ENCODE measurements at places on chromosomes 1 and 21.

DNA sequence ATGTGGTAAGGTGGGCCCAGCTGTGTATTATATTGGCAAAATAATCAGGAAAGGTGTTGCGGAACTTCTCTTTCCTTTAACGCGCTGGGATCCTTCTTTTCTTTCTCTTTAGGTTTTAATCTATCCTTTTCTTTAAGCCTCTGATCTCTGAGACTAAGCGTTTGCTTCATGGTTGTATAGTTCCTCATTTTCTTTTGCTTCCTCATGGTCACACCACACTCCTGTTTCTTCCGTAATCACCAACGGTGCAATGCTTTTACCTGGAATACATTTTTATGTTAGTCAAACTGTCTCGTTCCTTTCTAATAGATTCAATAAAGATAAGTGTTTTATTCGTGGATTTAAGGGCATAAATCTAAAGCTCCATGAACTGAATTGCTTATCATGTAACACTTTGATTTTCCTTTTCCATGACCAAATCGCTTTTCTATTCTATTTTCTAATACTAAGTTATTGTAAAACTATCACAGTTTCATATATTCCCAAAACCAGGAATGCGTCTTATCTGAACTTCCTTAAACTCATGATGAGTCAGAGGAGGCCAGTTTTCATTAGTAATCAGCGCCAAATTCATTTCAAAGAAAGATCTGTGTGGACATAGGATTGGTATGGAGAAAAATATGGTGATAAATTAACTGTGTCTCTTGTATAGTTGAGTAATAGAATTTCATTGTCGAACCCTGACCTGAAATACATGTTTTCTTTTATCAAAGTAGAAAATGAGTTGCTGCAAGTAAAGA is 12.2 kb downstream of the SDCCAG8 start:
- ATAC-seq: no peak

DNA sequence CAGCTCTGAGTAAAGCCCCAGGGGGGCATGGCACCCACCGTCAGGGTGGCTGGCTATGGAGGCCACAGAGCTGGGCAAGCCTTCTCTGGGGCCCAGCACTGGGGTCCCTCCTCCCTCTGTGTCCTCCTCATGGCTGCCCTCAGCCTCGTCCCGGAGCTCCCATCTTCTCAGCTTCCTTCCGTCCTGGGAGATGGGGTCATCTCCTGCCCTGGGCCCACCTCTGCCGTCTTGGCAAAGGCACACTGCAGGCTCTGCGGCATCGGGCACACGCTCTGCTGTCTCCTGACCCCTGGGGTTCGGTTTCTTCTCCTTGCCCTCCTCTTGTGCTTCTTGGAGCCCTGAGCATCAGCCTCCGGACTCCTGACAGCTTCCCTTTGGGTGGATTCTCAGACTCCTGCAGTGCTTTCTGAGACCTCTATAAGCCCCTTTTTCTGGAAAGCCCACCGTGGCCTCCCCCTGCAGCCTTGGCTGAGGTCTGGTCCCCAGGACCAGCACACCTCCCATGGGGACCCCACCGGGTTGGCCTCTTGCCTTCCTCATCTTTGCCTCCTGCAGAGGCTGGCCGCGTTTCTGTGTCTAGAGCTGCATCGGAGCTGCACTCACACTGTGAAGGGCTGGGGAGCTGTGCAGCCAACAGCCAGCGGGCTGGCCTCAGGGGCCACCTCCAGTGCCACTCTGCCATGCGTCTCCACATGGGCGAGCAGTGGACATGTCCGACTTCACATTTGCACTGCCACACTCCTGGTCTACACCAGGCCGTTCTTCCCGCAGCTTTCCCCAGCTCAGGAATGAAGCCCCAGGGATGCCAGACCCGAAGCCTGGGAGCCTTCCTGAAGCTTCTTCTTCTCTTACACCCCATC is 11.6 kb downstream of the UMODL1 start:
- no peak for ATAC-seq

DNA sequence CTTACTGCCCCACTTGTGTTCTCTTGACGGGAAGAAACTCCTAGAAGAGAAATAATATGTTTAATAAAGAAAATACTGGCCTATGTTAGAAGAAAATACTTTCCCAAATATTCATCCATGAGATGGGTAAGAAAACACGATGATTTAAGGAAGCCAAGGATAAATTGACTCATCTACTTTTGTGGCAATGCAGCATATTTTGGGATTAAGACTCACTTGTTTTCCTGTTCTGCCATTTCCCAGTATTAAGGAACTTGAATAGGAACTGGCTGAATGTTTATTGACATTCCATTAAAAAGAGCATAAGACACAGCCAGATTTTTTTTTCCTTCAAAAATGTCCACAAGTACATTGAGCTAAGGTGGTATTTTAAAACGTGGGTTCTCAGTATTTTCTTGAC is 10.9 kb upstream of the ADAMTS5 start:
- ATAC-seq: no peak

DNA sequence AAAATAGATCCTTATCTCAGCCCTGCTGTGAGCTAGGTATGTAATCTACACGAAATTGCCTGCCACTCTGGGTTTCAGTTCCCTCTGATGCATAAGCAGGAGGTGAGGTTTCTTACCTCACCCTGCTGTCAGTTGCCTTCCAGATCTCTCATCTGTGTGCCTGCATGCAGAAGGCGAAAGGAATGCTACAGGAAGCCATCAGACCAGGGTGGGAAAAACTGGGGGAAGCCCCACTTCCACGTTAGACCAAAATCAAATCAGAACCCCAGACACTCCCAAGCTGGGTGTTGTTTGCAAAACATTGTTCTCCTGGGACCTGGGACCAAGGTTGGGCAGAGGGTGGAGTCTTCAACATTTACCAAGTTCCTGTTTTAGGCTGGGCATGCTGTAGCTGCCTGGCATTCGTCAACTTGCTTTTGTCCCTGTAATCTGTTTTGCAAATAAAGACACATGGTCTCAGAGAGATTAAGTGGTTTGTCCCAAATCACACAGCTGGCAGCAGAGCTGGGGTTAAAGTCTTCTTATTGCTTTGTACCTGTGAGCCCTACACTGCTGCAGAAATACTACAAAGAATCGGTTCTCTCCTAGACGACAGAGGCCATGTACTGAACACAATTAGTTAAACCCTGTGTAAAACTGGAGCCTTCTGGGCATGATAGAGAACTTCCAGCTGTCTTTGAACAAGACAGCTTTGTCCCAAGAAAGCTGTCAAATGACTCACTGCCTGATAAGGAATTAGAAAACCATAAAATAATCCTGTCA is 389.7 kb upstream of the RUNX1 start:
- ATAC-seq: peak; percentile 71

- no peak for ATAC-seq
These were observed 242.4 kb upstream of the LYPLAL1 start for GRCh38 chr1:218931324-218931723.

- ATAC-seq: no peak
These were observed 21.4 kb downstream of the LRRC42 start for GRCh38 chr1:53967409-53968124.

- no peak for ATAC-seq
These were observed 267.2 kb upstream of the PLXNA2 start for GRCh38 chr1:208511242-208511860.

GRCh38 chr1:154589780-154590179 is 18.2 kb downstream of the ADAR start:
- ATAC-seq: no peak

GRCh38 chr21:14758849-14759248 is 212.7 kb upstream of the SAMSN1 start:
- ATAC-seq: no peak

- ATAC-seq: no peak
These were observed 315.0 kb upstream of the LRRC7 start for GRCh38 chr1:69252696-69253095.

- no peak for ATAC-seq
These were observed 51.7 kb downstream of the SH3GLB1 start for GRCh38 chr1:86756062-86756406.

DNA sequence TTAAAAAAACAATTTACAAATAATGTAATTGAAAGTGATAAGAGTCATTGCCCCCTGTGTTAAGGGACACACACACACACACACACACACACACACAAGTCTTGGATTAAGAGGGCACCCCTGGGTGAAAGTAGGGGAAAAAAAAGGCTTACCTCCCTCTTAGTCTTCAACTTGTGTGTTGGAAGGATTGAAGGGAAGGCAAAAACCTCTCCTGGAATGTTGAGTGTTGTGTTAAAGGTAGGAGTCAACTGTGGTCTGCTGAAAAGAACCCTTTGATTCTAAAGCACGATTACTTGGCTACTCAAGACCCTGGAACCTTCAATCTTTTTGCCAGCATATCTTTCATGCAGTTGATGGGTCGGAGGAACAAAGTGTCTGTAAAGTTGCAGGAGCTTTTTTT is 6.4 kb downstream of the PBX1 start:
- no peak for ATAC-seq

DNA sequence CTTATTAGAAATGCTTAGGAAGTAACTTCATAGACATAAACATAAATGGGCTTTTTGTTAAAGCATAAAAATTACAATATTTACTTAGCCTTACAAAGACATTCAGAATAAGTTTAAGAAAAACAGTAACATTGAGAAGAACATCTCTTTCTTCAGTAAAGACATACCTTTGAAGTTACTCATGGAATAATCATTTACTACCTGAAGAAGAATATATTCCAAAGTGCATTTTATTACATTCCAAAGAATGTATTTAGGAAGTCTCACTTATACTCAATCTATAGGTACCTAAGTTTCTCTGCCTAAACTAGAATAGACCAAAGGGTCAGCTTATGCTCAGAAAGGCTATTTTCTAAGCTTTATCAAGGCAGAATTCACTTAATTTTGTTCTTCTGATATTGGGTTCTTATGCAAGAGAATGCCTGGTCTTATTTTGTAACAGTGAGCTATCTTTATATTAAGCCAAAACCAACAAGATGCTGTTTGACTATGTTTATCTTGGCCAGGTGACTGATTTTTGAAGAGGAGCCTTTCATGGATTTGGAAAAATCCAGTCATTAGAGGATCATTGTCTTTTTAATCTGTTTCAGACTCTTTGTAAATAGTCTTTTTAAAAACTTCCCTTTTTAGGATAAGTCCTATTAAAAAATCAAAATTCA is 110.1 kb downstream of the OLFML2B start:
- ATAC-seq: no peak

DNA sequence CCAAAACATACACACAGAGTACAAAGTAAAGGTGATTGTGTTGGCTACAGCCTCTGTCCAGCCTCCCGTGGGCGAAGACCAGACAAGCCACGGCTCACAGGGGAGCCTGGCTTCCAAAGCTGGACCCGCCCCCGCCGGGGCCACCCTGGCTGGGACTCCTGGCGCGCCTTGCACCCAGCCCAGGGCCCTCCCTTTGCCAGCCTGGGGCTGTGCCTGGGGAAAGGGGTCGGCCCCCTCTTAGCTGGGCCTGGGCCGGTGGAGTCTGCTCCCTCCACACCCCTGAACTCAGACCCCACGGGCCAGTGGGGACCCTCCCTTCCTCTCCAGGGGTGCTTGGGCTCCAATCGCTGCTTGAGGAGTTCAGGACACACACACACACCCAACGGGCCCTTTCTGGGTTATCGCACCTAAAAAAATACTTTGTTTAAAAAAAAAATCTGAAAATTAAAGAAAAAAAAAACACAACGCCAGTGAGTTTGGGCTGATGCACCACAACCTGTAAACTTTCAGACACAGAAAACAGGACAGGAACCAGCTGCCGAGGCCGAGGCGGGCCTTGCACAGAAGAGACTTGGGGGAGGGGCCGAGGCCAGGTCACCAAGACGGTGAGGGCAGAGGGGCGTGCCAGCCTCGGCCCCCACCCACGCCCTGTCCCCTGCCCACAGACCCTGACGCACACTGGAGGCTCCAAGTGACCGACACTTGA is 56.3 kb downstream of the KCNAB2 start:
- ATAC-seq: no peak

GRCh38 chr1:113452921-113453770 is 62.8 kb downstream of the MAGI3 start:
- no peak for ATAC-seq

DNA sequence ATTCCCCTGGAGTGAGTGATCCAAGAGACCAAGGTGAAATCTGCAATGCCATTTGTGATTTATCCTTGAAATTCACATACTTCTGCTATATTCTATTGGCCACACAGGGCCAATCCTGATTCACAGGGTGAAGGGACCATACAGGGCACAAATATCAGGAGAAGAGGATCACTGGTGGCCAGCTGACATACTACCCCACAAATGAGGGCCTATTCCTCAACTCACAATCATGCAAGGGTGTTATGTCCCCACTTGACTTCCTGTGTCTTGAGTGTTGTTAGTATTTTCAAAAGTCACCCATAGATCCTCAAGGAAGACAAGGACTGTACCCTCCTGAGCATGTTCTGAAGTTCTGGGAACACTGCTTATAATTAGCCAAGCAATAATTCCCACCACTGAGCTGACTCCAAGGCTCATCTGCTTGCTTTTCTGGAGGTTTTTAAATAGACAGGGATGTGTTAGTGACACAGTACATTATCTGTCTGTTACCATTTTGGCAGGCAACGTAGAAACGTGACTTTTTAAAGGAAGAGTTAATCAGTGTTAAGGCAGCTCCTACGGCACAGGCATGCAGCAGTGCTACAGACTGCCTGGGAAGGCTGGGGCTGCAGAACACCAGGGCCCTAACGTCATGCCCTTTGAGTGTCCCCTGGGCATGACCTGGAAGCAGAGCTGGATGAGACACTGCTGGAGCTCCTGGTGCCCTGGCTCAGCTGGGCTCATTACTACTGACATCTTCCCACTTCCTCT is 137.4 kb downstream of the FAM78B start:
- ATAC-seq: no peak

DNA sequence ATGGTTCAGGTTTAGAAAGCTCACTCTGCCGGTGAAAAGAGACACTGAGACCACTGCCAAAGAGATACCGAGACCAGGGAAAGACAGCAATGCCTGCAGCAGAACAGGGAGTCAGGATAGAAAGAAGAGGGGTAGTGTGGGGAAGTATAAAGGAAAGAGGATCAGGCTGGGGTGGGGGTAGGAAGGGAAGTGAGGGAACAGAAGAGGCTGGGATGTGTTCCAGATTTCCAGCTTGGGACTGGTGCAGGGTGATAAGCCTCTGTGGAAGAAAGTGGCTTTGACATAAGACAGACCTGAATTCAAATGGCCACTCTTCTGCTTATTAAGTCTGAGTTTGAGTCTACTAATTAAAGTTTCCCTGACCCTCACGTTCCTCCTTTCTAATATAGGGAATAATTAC is 105.9 kb downstream of the PIK3R3 start:
- no peak for ATAC-seq

- no peak for ATAC-seq
These were observed 9.9 kb upstream of the HSPG2 start for GRCh38 chr1:21946836-21947587.

GRCh38 chr1:212562771-212563170 is 45.8 kb upstream of the ATF3 start:
- no peak for ATAC-seq

DNA sequence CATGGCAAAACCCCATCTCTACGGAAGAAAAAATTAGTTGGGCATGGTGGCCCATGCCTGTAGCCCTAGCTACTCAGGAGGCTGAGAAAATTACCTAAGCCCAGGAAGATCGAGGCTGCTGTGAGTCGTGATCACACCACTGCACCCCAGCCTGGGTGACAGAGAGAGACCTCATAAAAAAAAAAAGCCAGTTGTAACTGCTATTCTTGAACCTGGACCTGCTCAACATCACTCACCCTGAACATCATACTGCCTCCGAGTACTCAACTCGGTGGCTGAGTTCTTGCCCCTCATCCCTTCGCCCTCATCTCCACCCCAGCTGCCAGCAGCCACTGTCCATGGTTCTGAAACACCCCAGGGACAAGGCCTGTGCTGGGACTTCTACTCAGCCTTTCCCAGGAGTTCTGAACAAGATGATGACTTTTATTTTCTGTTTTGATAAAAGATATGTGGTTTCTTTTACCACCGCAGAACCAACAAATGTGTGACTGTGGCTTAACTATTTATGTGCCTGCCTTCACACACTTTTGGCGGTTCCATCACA is 5.4 kb upstream of the DISP3 start:
- ATAC-seq: no peak
